ENCODE measurements at places on chromosomes 11 and 22. TPM values are rescaled to one million over a fixed set of nuclear protein-coding genes. Genes with fewer than 3 reads are reported as not detected.

The MCHR1 gene
- not detected for total RNA-seq

The RIMBP3B gene
- 0.66 TPM for total RNA-seq

The APOL5 gene
- not detected for total RNA-seq

DNA sequence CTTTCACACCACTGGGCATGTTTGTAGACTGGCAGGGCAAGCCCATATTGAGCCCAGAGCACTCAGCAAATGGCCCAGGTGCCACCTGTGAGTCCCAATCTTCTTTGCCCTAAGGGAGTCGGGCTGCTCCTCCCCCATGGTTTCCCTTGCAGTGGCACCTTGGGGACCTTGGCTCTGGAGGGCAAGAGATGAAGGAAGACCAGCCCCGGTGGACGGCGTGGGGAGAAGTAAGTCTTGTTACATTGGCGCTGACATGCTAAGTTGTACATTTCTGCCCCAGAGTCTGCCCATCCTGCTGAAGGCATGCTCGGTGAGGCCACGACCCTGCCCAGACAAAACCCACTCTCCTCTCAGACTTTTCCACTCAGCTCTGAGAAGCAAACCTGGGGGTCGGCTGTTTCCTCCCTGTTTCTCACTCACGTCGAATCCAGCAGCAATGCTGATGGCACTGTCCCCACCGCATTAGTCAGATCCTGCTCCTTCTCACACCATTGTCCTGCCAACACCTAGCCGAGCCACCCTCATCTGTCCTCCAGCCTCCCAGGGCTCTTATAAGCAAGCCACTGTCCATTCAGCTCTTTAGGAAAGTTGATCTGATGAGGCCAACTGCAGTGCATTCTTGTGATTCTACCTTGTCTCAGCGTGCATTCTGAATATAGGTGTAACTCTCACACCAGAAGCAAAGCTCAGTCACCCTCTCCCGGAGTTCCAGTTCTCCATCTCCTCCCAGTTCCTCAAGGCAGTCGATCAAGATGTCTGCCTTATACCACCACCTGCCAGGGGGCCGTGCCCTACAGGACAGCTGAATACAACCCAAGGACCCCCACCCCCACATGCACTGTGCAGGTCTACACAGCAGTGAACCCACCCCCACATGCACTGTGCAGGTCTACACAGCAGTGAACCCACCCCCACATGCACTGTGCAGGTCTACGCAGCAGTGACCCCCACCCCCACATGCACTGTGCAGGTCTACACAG, 827.1 kb downstream of the TBC1D22A start:
- no peak for DNase-seq
- H3K4me1 ChIP-seq = no peaks in the 10 kb centered on the region
- no peaks in the 10 kb centered on the region for H3K27me3 ChIP-seq
- no peaks in the 10 kb centered on the region for H3K36me3 ChIP-seq
- no peak overlapping the region for H3K4me3 ChIP-seq
- H3K27ac ChIP-seq = no peak overlapping the region

- H3K36me3 ChIP-seq = no peaks in the 10 kb centered on the region
- no peak for DNase-seq
- H3K27me3 ChIP-seq = no peaks in the 10 kb centered on the region
- no peak overlapping the region for H3K4me3 ChIP-seq
These were observed 53.0 kb downstream of the RASSF10 start for GRCh38 chr11:13062115-13062514.

- no peaks in the 10 kb centered on the region for H3K4me1 ChIP-seq
- no peaks in the 10 kb centered on the region for H3K36me3 ChIP-seq
- DNase-seq = peak; percentile 74
These were observed at the start of gene PANX2 for GRCh38 chr22:50170453-50171318. Gene PANX2 (plus strand): TSS chr22:50170731. CDS start chr22:50170731, 0 bp downstream.

DNA sequence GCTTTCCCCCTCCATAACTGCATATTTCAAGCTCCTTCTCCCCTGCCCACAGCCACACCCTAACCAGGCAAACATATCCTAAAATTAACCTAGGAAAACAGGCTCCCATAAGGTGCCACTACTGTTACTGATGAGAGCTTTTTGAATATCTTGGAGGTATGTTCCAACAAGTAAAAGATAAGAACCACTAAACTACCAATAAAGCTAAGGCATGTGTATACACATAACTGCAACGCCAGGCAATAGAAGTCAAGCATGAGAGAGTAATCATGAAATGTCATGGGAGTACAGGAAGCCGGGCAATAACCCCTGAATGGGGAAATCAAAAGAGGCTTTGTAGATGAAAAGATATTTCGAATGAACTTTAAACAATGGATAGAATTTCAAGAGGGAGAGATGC, 9.3 kb downstream of the MMP13 start:
- no peaks in the 10 kb centered on the region for H3K4me1 ChIP-seq
- no peaks in the 10 kb centered on the region for H3K36me3 ChIP-seq
- H3K27ac ChIP-seq = no peak overlapping the region
- H3K4me3 ChIP-seq = no peak overlapping the region
- DNase-seq = no peak
- H3K27me3 ChIP-seq = no peaks in the 10 kb centered on the region

GRCh38 chr11:12824281-12825041, 150.2 kb downstream of the TEAD1 start:
- H3K4me3 ChIP-seq = no peak overlapping the region
- no peak overlapping the region for H3K27ac ChIP-seq
- H3K36me3 ChIP-seq = no peaks in the 10 kb centered on the region
- H3K4me1 ChIP-seq = no peaks in the 10 kb centered on the region
